ENCODE measurements at places on chromosomes 16 and 17.

DNA sequence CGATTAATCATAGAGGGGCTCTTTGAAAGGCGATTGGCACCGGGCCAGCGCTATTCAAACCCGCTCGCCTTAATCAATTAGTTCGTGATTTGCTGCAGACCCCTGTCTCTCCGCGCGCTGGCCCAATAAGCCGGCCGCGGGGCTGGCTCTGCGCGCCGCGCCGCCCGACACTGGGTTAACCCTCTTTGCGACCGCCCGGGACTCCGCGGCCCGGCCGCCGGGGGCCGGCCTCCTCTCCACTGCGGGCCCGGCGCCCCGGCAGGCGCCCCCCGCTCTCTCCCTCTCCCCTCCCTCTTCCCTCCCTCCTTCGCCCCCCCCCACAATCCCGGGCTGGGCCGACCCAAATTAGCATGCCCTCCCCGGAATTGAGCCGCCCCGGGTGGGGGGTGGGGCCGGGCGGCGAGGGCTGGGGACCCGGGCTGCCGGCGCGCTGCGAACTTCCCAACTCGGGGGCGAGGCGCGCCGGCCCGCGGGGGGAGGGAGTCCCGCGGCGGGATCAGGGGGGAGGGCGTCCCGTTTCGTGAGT is 428 bp upstream of the SALL1 start:
- peak; percentile 71 for DNase-seq

DNA sequence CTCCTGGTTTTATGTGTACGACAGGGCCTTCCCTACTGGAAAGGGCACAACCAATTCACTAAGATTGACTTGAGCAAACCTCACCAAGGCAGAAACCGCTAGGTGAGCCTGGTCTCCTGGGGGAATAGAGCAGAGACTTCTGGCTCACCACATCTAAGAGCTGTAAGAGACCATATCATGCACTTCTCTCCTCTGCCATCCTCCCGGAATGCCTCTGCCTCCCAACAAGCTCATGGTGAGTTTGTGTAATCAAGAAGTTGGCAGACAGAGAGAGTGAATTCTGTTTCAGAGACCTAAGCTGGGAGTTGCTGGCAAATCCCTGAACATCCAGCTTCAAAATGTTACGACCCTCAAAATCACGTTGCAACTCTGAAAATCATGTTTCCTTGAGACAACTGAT is 154.8 kb downstream of the SLC39A11 start:
- no peak for DNase-seq

DNA sequence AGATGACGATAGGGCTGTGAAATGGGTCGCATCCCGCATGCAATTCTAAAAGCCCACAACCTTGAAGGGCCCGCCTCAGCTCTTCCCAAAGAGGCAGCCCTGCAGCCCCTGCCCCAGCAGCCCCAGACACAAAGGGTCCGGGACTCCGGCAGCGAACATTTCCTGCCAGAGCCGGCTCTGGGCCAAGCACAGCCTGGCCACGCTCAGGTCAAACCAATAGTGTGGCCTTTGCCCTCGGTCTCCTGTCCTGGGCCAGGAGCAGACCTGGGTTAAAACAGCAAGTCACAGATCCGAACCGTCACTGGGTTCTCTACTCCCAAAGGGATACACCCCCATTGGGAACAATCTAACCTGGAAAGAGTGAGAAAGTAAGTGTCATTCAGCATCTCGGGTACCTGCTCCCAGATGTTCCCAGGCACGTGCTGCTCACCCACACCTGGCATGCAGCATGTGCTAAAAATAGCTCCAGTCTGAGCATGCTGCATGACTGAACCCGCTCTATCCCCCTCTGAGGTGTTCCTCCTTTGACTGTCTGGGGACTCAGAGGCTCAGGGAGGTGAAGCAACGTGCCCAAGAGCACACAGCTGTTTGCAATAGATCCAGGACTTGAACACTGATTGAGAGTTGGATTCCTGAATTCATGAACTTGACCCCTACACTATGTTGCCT is 22.2 kb upstream of the ATP2A3 start:
- no peak for DNase-seq

GRCh38 chr17:36510636-36511035 is 24.0 kb downstream of the MYO19 start:
- no peak for DNase-seq

- DNase-seq = no peak
Measured at GRCh38 chr16:14485121-14485551, 144.9 kb downstream of the PARN start.

DNA sequence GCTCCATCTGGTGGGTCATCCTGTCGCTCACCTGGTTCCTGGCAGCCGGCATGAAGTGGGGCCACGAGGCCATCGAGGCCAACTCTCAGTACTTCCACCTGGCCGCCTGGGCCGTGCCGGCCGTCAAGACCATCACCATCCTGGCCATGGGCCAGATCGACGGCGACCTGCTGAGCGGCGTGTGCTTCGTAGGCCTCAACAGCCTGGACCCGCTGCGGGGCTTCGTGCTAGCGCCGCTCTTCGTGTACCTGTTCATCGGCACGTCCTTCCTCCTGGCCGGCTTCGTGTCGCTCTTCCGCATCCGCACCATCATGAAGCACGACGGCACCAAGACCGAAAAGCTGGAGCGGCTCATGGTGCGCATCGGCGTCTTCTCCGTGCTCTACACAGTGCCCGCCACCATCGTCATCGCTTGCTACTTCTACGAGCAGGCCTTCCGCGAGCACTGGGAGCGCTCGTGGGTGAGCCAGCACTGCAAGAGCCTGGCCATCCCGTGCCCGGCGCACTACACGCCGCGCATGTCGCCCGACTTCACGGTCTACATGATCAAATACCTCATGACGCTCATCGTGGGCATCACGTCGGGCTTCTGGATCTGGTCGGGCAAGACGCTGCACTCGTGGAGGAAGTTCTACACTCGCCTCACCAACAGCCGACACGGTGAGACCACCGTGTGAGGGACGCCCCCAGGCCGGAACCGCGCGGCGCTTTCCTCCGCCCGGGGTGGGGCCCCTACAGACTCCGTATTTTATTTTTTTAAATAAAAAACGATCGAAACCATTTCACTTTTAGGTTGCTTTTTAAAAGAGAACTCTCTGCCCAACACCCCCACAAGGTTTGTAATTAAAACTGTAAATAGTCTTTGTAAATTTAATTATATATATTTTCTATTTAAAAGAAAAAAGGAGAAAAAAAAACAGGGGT is 1.7 kb downstream of the FZD2 start:
- no peak for DNase-seq

DNA sequence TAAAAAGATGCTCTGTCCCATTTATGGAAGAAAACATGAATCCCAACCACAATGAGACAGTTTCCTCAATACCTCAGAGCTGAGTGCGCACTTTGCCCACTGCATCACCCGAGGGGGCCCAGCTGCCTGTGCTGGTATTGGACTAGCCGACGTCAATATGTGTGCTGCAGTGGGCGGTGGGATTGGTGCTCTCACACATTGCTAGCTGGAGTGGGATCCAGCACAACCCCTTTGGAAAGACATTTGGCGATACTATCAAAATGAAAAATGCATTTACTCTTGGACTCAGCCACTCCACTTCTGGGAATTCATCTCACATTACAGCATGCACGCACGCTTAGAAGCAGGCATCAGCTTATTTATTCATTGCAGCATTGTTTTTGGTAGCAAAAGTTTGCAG is 289.2 kb upstream of the FOXF1 start:
- DNase-seq = no peak

- DNase-seq = no peak
Measured at GRCh38 chr16:27351989-27352388, 38.2 kb downstream of the IL4R start.

DNA sequence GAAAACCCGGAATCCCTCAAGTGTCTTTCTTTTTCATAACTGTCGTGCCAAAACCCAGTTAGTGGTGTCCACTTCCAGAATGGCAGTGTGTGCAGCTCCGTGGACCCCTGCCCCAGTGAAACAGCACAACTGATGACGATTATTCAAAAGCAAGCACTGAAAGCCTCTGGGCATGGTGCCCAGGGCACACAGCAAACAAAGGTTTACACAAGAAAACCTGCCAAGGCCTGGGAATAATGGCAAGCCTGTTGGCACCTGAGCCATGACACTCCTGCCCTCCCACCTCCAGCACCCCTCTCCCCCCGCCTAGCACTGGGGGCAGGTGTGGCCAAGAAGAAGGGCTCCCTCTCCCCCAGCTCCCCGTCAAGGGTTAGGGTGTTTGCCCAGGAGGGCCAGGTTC is 2.8 kb downstream of the PKMYT1 start:
- DNase-seq = no peak

DNA sequence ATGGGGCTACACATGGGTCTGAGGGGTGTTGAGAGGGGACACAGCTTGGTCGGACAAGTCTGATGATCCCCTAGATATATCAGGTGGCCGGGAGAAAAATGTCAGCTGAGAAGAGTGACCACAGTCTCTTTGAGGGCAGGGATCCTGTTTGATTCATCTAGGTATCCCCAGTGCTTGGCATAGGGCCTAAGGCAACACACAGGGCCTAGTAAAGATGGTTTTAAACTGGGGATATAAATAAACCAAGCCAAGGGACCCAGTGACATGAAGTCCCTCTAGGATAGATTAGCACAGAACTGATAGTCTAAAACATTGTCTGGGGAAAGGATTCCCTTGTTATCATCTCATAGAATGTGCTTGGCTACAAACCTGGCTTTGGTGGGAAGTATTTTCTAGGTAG is 1.4 kb downstream of the ERCC4 start:
- DNase-seq = no peak

Data from fibroblast of the conjunctiva (primary cell).